ENCODE measurements at places on chromosomes 5 and 9. TPM values are rescaled to one million over a fixed set of nuclear protein-coding genes. Genes with fewer than 3 reads are reported as not detected.

The LRRC26 gene
- total RNA-seq: not detected

The IRX2 gene
- total RNA-seq: not detected

The PCDHA5 gene
- total RNA-seq: not detected

GRCh38 chr5:107372723-107373450 lies 297.9 kb downstream of the EFNA5 start:
- no peak overlapping the region for H3K4me3 ChIP-seq
- peaks cover 11% of the 10 kb centered on the region for H3K27me3 ChIP-seq
- H3K27ac ChIP-seq: no peak overlapping the region

GRCh38 chr5:168159425-168159824 lies 132.0 kb upstream of the WWC1 start:
- no peak overlapping the region for H3K27ac ChIP-seq
- no peak for DNase-seq
- no peaks in the 10 kb centered on the region for H3K4me1 ChIP-seq
- no peak overlapping the region for H3K4me3 ChIP-seq
- no peaks in the 10 kb centered on the region for H3K27me3 ChIP-seq

- no peak for DNase-seq
- no peaks in the 10 kb centered on the region for H3K4me1 ChIP-seq
- H3K36me3 ChIP-seq: no peaks in the 10 kb centered on the region
- H3K4me3 ChIP-seq: no peak overlapping the region
- H3K27me3 ChIP-seq: peaks cover 19% of the 10 kb centered on the region
- H3K27ac ChIP-seq: no peak overlapping the region
These were observed 29.8 kb downstream of the PCDHAC2 start for GRCh38 chr5:140996060-140996459.

GRCh38 chr5:103408408-103408807 lies 149.8 kb downstream of the MACIR start:
- no peak overlapping the region for H3K27ac ChIP-seq
- H3K36me3 ChIP-seq: no peaks in the 10 kb centered on the region
- no peak overlapping the region for H3K4me3 ChIP-seq
- no peak for DNase-seq
- peaks cover 21% of the 10 kb centered on the region for H3K27me3 ChIP-seq
